ENCODE measurements at places on chromosomes 5 and 9.
A peak's percentile ranks its signal among the peaks of the same experiment; 100 is the strongest.

GRCh38 chr9:98201102-98201501, 8.7 kb upstream of the CORO2A start:
- no peak for DNase-seq

DNA sequence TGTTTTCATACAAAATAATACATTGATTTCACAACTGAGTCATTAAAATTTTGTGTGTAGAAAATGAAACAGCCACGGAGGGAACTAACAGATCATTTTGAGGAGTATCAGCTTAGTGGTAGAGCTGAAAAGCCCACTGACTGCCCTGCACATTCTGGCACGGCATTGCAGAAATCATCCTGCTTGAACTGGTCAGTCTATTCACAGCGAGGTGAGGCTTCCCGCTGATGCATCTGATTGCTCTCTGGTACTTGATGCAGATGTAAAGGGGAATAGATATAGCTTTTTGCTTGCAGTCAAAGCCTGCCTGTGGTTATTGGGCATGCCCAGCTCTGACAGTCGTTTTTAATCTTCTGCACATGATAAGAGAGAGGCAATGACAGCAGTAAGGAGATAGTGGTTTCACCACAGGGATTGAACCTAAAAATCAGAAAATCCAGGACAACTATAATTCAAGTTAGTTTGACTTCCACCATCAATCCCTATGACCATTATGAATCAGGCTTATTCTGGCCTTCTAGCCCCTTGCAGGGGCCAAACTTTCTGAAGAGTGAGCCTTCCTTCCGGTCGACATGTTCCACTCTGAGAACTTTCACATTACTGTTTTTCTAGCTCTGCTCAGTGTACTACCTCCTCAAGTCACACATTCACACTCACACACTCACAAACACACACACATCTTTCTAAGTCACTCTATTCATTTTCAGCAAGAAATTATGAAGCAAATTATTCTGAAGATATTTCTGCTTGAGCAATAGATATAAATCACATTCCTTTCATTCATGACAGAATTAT, 782.8 kb upstream of the NUDT12 start:
- no peak for DNase-seq

- DNase-seq, result peak; percentile 39
Observed at GRCh38 chr9:112012026-112012902, 115.7 kb downstream of the UGCG start.

- DNase-seq, result no peak
Observed at GRCh38 chr5:107469064-107469463, 201.7 kb downstream of the EFNA5 start.

DNA sequence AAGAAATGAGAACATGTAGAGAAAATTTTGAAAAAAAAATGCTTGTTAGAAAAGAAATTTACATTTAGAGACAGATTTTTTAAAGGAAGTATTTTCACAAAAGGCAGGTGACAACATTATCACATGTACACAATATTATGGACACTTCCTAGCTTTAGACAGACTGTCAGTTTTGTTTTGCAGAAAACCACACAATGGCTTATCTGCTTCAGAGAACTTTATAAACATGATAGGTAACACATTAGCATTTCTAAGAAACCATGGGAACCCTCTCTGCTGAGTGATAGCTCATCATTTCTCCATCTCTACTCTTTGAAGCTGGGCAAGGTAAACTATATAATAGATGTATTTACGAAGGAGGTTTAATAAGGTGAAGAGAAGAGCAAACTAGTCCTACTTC, 25.6 kb downstream of the POU5F2 start:
- no peak for DNase-seq

- DNase-seq, result peak; percentile 69
Observed at GRCh38 chr9:92808726-92809451, 44.3 kb upstream of the BICD2 start.

DNA sequence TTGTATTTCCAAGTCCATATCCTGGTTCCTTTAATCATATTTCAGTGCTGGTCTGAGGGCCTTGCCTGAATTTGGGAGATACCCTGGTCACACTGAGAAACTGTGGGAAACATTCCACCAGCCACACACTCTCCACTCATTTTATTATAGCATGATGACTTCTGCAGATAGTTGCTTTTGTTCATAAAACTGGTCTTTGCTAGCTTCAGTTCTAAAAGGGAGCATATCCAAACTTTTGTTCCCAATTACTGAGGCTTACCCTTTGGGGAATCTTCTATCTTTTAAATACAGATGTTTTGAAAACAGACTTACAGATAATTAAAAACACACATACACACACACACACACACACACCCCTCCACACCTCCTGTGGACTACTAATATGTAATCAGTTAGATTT, 21.0 kb downstream of the DMGDH start:
- DNase-seq, result no peak

DNA sequence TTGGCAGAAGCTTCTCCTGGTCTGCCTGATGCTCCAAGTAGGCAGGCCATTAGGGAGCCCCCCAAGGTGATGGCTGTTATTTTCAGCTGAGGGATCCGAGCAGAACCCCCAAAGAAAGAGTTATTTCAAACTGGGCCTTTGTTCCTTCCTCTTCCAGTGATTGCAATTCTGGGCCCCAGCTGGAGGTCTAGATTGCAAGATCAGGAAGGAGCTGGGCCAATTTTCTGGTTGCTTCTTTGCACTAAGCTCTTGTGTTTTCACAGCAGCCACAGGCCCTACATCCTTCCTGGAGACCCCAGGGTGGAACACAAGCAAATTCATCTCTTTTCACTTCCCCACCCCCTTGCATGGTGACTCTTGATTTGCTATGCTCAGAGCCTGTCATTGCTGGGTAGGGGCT, 215.0 kb downstream of the SEMA6A start:
- DNase-seq, result no peak

DNA sequence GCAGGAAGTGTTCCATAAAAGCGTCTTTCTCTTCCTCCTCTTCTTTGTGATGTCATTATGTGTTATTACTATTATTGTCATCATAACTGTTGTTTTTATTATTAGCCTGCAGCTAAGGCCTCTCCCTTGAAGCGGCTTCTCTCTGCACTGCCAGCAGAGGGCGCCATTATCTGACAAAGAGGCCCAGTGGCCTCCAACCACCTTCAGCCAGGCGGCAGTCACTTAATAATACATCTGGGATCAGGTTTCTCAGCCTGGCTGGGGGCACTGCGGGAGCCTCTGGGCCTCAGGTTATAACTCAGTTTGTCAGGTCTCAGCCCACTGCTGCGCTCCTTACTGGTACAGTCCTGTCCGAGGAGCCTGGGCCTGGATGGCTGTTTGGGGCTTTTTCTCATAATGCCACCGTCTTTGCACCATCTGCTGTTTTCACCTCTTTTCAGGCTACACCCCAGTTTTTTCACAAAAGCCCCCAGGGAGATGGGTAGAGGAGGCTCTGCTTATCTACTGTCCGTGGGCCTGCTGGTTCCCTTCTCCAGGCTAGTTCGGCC, 281.9 kb downstream of the NSG2 start:
- peak; percentile 71 for DNase-seq

DNA sequence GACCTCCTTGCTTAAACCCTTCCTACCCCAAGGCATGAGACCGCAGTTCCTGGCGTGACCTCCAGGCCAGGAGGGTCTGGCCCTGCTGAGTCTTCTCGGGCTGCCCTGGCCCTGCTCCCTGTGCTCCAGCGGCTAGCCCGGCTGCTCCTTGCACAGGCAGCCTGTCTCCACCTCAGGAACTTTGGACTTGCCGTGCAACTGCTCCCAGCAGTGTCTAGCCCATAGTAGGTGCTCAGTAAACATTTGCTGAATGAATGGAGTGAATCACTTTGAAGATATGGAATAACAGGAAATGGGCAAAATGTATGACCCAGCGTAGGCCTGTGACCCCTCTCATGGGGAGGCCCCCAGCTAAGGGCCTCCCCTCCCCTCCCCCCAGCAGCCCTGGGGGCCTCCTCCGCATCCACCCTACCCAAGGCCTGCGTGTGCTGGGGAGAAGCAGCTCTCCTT, 127.1 kb downstream of the ZNF354C start:
- no peak for DNase-seq

- DNase-seq, result no peak
Observed at GRCh38 chr5:20678386-20678785, 690.4 kb upstream of the CDH18 start.

DNA sequence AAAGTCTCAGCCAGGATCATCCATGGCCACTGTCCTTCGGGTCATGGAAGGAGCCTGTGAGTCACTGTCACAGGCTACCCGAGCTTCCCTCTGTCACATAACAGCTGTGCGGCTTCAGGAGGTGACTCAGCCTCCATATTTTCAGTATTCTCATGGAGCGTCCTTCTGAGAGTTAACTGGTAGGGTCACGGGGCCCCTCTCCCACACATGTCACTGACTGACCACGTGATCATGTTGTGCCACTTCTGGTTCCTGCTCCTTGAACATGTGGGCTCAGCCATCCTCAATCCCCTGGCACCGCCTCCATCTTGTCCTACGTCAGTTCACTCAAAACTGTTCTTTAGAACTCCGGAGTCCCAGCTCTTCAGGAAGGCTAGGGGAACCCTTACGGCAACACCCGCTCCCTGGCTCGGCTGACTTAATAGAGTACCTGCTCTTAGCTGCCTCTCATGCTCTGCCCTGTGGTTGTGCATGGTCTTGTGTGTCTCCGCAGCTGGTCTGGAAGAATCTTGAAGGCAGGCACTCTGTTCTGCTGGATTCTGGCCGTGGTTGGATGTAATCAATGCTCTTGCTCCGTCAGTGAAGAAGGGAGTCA, 182.8 kb downstream of the ICE1 start:
- no peak for DNase-seq

DNA sequence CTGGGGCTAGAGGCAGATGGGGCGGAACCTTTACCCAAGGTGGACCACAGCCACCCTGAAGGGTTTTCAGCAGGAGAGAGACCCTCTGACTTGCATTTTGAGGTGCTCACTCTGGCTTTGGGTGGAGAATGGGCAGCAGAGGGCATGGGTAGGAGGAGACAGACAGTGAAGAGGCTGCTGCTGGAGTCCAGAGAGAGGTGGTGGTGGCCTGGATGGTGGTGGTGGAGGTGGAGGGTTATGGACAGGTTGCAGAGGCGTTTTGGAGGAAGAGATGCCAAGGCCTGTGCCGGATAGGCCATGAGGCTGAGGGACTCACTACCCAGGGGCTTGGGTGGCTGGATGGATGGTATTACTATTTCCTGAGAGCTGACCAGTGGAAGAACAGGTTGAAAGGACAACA, 46.1 kb upstream of the CDKN2AIPNL start:
- DNase-seq, result no peak

GRCh38 chr5:59446356-59446755, 447.2 kb downstream of the PDE4D start:
- no peak for DNase-seq

GRCh38 chr5:14211818-14212803, 69.0 kb downstream of the TRIO start:
- no peak for DNase-seq

All from stimulated activated CD4-positive, alpha-beta T cell treated with anti-CD3 and anti-CD28 coated beads, Interleukin-2, amount 100 ng/mL, for 24 hours (primary cell).